Activated CD4-positive, alpha-beta T cell treated with anti-CD3 and anti-CD28 coated beads, Interleukin-2, amount 50 U/mL, for 4 hours (primary cell): ENCODE measurements at places on chromosomes 6 and 20.
A peak's percentile ranks its signal among the peaks of the same experiment; 100 is the strongest.

- DNase-seq = no peak
These were observed 371.6 kb downstream of the BCKDHB start for GRCh38 chr6:80478030-80478429.

GRCh38 chr6:107972413-107973096 is 14.5 kb upstream of the SEC63 start:
- DNase-seq = no peak

DNA sequence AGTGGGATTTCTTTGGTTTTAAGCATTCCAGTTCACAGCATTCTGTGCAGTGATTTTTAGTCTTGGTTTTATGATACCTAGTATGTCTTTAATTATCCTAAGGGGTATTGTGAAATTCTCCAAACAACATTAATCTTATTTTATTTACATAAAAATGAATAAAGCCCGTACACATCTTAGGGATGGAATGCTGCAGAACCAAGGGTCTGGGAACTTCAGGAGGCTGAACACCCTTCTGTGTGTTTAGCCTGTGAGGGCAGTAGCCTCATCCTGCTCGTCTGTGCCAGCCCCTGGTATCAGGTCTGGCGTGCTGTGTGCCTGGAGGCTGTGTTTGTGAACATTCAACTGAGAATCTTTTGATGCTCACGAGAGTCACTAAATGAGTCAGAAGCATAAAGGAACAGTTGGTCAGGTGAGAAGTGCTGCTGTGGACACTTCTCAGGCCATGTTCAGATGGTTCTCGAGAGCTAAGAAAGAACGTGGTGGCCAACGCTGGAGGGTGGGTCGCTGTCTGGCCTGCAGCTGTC is 25.2 kb upstream of the C20orf204 start:
- DNase-seq = no peak

DNA sequence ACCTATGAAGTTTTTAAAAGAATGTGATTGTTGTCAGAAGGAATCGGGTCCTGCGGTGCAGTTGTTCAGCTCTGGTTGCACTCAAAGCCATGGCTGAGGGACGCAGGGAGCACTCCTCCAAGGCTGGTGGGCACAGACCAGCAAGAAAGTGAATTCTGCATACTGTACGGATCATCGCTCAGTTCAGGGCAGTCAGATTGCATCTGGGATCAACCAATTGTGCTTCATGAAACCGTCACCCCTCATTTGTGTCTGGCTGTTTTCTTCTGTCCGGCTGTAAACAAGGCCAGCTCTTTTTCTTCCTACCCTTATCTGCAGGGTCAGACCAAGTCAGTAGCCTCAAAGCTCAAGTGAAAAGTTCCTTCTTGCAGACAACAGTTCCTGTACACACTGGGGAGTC is 478.3 kb downstream of the TFAP2A start:
- no peak for DNase-seq

- DNase-seq = no peak
These were observed 89.6 kb upstream of the TOX2 start for GRCh38 chr20:43825051-43825402.

- no peak for DNase-seq
These were observed 28.9 kb downstream of the VEGFA start for GRCh38 chr6:43798688-43799444.

- DNase-seq = no peak
These were observed 32.1 kb upstream of the BMP6 start for GRCh38 chr6:7693827-7694226.

GRCh38 chr6:111416529-111416928 is 66.5 kb downstream of the REV3L start:
- no peak for DNase-seq

DNA sequence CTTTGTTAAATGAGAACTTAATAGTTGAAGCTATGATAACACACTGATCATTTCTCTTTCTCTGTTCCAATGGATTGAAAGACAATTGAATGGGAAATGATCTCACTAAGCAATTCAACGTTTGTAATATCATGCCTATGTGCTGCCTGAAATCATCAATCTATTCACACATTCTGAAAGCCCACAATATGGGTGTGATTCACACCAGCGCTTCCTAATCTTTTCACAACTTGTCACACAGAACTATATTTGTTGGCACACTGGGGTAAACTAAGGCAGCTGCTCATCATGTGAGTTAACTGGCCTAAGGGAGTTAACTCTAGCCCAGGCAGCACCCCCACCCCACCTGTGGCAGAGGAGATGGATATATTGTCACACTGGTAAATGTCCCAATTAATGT is 37.1 kb upstream of the UTRN start:
- DNase-seq = no peak

- no peak for DNase-seq
These were observed 203.3 kb downstream of the RNGTT start for GRCh38 chr6:88760091-88760490.

GRCh38 chr6:111748231-111748647 is 125.0 kb downstream of the FYN start:
- DNase-seq = no peak

- DNase-seq = no peak
These were observed 45.8 kb downstream of the SOX4 start for GRCh38 chr6:21639316-21639715.

GRCh38 chr20:47054945-47055344 is 160.3 kb downstream of the EYA2 start:
- no peak for DNase-seq

GRCh38 chr6:157379656-157380457 is 1.1 kb upstream of the ZDHHC14 start:
- peak; percentile 86 for DNase-seq

DNA sequence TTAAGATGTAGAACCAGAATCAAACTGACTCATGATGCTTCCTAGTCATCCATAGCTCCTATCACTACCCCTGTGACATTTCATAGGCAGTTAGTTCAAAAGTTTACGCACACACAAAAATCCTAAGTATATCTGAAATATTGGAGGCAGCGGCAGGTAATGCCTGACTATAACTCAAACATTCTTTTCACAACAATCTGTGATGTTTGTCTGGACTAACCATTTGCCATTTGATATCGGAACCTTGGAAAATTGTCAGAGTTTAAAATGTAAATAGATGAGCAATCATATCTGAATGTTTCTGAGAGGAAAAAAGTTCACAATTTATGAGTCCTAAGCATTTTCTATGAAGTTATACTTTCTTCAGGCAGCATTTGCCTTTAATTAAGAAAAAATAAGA is 1078.2 kb downstream of the EPHA7 start:
- no peak for DNase-seq

GRCh38 chr6:111201764-111202163 is 114.5 kb downstream of the SLC16A10 start:
- DNase-seq = no peak

GRCh38 chr6:159654483-159655098 is 38.5 kb downstream of the SOD2 start:
- no peak for DNase-seq

GRCh38 chr6:489001-489400 is 97.4 kb downstream of the IRF4 start:
- no peak for DNase-seq

DNA sequence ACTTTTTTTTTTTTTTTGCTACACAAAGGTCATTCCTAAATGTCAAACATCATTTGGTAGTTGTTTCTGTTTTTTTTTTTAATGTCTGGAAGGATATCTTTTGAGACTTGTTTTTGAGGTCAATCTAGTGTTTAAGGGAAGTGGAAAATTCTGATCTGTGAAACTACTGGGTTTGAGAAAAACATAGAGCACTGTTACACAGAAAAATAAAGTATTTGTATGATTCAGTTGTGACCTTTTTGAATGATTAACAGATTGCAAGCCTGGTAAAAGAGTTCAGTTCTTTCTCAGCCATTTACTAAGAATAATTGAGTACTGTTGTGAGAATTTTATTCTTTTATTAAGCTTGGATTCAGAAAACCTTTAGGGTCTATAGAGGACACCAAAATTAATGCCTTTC is 276.7 kb downstream of the ADGRB3 start:
- no peak for DNase-seq

DNA sequence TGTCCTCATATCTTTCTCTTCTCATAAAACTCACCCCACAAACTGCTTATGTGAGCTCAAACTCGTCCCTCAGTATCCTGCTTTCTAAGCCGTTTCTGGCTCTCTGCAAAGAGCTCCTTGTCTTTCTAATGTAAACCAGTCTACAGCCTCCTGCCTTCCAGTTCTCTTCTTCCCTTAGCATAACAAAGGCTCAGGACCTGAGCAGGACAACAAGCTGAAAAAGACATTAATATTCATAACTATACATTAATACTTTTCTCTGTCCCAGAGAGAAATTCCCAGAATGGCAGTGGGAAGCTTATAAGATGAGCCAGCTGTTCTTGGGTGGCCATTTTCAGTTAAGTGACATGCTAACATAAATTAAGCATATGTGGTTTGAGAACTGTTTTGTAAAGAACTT is 207.0 kb upstream of the TCF21 start:
- DNase-seq = no peak

- no peak for DNase-seq
These were observed 15.9 kb upstream of the GDAP1L1 start for GRCh38 chr20:44231193-44231592.

- no peak for DNase-seq
These were observed 76.5 kb upstream of the TMEM170B start for GRCh38 chr6:11460837-11461661.

- DNase-seq = no peak
These were observed 53.1 kb upstream of the SLC32A1 start for GRCh38 chr20:38671186-38671585.

- no peak for DNase-seq
These were observed 13.8 kb upstream of the SAYSD1 start for GRCh38 chr6:39128832-39129231.

GRCh38 chr6:52216932-52217575 is 27.2 kb downstream of the IL17F start:
- DNase-seq = no peak

DNA sequence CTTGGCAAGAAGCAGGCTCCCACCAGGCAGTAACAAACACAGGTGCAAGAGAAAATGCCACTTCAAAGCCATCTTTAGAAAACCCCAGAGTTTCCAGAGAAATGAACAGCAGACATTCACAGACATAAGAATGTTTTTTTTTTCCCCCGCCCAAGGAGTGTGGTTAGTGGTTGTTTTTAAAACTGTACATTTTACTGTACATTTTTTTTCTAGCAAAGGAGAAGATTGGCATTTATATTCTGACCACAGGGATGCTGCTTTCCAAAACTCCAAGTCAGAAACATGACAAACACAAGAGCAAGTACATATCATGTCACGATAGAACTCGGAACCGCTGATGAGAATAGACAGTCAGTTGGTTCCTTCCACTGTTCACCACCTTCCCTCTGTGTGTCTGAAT is 197.9 kb downstream of the LRFN2 start:
- DNase-seq = no peak

DNA sequence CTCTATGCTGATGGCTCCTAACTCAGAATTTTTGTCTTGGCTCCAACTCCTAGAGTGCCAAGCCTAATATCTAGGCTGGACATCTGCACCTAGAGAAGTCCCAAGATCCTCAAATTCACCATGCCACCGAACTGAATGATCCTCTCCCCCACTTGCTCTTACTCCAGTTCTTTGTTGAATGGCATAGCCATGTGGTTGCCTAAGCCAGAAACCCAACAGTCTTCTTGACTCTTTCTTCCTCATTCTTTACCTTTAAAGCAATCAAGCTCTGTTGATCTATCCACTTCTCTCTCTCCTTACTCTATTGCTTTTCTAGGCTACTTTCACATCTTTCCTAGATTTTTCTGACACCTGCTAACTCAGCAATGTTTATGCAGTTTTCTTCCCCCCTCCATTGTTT is 126.5 kb upstream of the FOXO3 start:
- no peak for DNase-seq

DNA sequence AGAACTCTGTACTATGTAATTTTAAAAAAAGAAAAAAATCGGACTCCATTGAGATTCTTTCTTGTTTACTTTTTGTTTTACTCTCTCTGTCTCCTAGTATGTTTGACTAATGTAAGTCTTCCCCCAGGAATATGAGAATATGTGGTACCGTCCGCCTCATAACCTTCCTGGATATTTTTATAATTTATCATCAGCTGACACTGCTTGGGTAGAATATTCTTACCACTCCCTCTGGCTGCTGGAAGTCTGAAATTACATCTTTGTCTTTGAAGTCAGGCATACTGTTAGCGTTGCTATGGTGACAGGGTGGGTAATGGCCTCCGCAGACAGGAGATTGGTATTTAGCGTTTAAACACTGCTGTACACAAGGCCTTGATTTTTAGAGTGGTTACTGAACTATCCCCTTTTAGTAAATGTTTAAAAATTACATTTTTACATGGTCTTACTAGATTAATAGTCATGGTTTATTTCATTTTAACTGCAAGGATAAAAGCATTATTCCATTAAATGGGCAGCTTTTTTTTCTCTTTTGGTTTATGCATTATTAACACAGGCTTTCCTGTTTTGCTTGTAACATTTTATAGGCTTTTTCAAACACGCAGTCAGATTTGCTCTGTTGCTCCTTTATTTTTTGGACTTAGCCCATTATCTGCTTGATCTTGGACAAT is 176.4 kb downstream of the ARID1B start:
- no peak for DNase-seq

DNA sequence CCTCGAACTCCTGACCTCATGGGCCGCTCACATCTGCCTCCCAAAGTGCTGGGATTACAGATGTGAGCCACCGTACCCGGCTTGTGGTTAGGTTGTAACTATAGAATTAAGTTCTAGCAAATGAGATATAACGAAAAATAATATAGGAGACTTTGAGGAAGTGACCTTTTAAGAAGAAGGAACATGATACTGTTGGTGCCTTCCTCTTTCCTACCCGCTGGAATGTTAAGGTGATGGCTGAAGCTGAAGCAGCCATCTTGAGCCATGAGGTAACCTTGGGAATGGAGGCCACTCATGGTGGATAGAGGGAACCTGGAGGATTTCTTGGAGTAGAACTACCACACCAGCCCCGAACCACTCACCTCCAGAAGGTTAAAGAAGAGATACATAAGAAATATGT is 48.1 kb upstream of the MDGA1 start:
- no peak for DNase-seq

GRCh38 chr6:168358842-168359420 is 39.4 kb upstream of the DACT2 start:
- no peak for DNase-seq
